ENCODE measurements at places on chromosomes 3 and 15. TPM values are rescaled to one million over a fixed set of nuclear protein-coding genes. Genes with fewer than 3 reads are reported as not detected.

DNA sequence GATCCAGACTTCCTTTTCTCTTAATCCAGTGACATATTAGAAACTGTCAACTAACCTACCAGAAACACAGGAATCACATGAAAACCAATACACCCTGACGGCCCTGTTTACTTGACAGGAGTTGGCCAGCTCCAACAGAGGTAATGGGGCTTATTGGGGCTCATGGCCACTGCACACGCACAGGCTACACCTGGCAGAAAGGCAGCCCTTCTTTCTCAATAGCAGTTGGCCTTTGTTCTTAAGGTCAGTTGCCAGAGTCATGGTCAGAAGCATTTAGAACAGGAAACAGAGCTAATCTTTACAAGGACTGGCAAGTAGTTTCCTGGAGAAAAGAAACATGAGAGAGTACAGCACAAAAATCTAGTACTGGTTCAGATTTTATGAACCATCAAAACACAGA lies 181.8 kb downstream of the MAGI1 start:
- peaks cover 54% of the 10 kb centered on the region for H3K4me1 ChIP-seq
- peak overlapping the region; percentile 82 for H3K27ac ChIP-seq
- no peaks in the 10 kb centered on the region for H3K27me3 ChIP-seq
- no peak overlapping the region for H3K4me3 ChIP-seq
- DNase-seq: no peak

The P2RY14 gene
- not detected for total RNA-seq

DNA sequence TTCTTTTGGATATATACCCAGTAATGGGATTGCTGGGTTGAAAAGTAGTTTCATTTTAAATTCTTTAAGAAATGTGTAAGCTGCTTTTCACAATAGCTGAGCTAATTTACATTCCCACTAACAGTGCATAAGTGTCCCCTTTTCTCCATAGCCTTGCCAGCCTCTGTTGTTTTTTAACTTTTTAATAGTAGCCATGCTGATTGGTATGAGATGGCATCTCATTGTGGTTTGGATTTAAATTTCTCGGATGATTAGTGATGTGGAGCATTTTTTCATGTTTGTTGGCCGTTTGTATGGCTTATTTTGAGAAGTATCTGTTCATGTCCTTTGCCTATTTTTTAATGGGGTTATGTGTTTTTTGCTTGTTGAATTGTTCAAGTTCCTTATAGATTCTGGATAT lies 444.3 kb upstream of the ATP11B start:
- H3K4me3 ChIP-seq: no peak overlapping the region
- peaks cover 1% of the 10 kb centered on the region for H3K36me3 ChIP-seq
- H3K4me1 ChIP-seq: peaks cover 1% of the 10 kb centered on the region
- DNase-seq: no peak

- DNase-seq: no peak
- H3K4me3 ChIP-seq: no peak overlapping the region
- H3K4me1 ChIP-seq: peaks cover 14% of the 10 kb centered on the region
- no peaks in the 10 kb centered on the region for H3K27me3 ChIP-seq
- no peaks in the 10 kb centered on the region for H3K36me3 ChIP-seq
These were observed 18.8 kb upstream of the TNFSF10 start for GRCh38 chr3:172541945-172542488.

The CX3CR1 gene
- total RNA-seq: not detected

The ZBTB20 gene
- total RNA-seq: 27.3 TPM

DNA sequence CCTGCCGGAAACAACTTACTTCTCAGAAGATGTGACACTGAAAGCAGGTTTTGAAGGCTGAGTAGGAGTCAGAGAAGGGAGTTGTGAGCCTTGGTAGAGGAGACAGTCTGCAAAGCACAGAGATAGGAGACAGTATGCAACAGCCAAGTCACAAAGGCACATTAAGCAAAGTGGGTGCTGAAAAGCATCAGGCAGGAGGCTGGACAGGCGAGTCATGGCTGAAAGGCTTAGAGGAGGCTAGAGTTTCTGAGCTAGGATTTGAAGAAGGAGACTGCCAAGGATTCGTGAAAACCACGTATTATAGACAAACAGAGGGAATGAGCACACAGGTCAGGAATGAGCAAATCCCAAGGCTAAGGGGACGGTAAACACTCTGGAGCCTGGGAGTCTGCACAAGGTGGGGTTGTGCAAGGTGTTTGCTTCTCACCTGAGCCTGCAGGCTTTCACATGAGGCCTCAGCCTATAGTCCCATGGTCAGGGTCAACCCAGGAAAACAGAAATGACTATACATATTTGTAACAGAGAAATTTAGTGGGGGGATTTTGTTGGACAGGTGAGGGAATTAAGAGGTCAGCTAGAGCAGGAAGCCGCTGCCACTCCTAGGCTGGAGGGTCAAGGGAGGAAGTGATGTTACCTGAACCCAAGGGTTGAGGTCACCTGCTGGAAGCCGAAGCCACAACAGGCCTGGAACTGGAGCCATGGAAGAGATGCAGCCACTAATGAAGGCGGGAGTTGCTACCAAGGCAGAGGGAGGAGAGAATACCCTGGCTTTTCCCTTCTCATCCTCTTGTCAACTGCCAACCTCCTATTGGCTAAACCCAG lies 23.1 kb upstream of the TRIM71 start:
- no peaks in the 10 kb centered on the region for H3K27me3 ChIP-seq
- no peaks in the 10 kb centered on the region for H3K36me3 ChIP-seq
- H3K4me1 ChIP-seq: peaks cover 21% of the 10 kb centered on the region
- DNase-seq: no peak
- peak overlapping the region; percentile 76 for H3K27ac ChIP-seq

- peaks cover 28% of the 10 kb centered on the region for H3K27me3 ChIP-seq
- peaks cover 7% of the 10 kb centered on the region for H3K36me3 ChIP-seq
- peaks cover 3% of the 10 kb centered on the region for H3K4me1 ChIP-seq
- no peak for DNase-seq
- H3K4me3 ChIP-seq: no peak overlapping the region
These were observed 18.6 kb downstream of the DUOX1 start for GRCh38 chr15:45148076-45149059.

The SEMA3B gene
- 24.6 TPM for total RNA-seq

The SLC6A1 gene
- total RNA-seq: not detected

The IMP3 gene
- total RNA-seq: 54.0 TPM

GRCh38 chr15:71777216-71777943 lies 33.0 kb upstream of the NR2E3 start:
- peaks cover 15% of the 10 kb centered on the region for H3K27me3 ChIP-seq
- no peaks in the 10 kb centered on the region for H3K36me3 ChIP-seq
- no peak overlapping the region for H3K27ac ChIP-seq
- H3K4me1 ChIP-seq: no peaks in the 10 kb centered on the region

GRCh38 chr3:128498127-128498626 lies 5.2 kb upstream of the GATA2 start:
- DNase-seq: no peak
- no peaks in the 10 kb centered on the region for H3K36me3 ChIP-seq
- peaks cover 87% of the 10 kb centered on the region for H3K27me3 ChIP-seq
- peak overlapping the region; percentile 11 for H3K4me3 ChIP-seq

GRCh38 chr3:81989274-81989673 lies 227.8 kb upstream of the GBE1 start:
- no peaks in the 10 kb centered on the region for H3K27me3 ChIP-seq
- no peak overlapping the region for H3K27ac ChIP-seq
- H3K4me1 ChIP-seq: no peaks in the 10 kb centered on the region
- DNase-seq: no peak
- H3K36me3 ChIP-seq: no peaks in the 10 kb centered on the region
- H3K4me3 ChIP-seq: no peak overlapping the region

The TERB2 gene
- not detected for total RNA-seq

Data from progenitor cell of endocrine pancreas (in vitro differentiated cells).